ENCODE measurements at places on chromosomes 1 and 21.
A peak's percentile ranks its signal among the peaks of the same experiment; 100 is the strongest.

GRCh38 chr21:19508844-19509243, 1105.3 kb upstream of the TMPRSS15 start:
- no peak for DNase-seq

DNA sequence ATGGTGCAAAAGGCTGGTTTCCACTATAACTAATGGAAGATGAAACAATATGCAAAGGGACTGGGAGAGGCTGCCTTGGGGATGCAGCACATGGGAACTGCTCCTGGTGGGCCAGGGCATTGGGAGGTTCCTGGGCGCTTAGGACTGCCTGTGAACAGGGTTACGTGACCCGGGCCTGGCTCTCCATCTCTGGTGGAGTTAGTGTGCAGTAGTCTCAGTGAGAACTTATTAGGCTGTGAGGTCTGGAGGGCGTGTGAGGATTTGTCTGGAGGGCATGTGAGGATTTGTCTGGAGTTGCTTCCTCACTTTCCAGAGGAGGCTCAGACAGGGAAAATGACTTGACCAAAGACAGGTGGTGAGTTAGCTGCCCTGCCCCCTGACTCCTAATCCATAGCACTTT, 1.5 kb upstream of the ETV3L start:
- DNase-seq: no peak

GRCh38 chr1:41536361-41536802, 51.9 kb upstream of the EDN2 start:
- no peak for DNase-seq

GRCh38 chr21:36064085-36064460, 3.7 kb upstream of the SETD4 start:
- DNase-seq: no peak

GRCh38 chr1:25204797-25205480, 27.4 kb downstream of the SYF2 start:
- DNase-seq: peak; percentile 60

- DNase-seq: no peak
These were observed 176.6 kb upstream of the ADAMTS5 start for GRCh38 chr21:27143476-27143875.

GRCh38 chr1:9320520-9321479, 28.1 kb downstream of the SPSB1 start:
- no peak for DNase-seq

- DNase-seq: no peak
These were observed 37.6 kb upstream of the ZNF124 start for GRCh38 chr1:247209396-247209795.

DNA sequence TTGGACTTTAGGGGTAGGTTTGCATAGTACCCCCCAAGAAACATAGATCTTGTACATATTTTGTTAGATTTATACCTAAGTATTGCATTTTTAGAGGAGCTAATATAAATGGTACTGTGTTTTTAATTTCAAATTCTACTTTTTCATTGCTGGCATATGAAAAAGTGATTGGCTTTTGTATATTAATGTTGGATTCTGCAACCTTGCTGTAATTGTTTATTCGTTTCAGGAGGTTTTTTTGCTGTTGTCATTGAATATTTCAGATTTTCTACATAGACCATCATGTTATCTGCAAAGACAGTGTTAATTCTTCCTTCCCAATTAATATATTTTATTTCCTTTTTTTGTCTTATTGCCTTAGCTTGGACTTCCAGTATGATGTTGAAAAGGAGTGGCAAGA, 23.0 kb upstream of the EDARADD start:
- no peak for DNase-seq

DNA sequence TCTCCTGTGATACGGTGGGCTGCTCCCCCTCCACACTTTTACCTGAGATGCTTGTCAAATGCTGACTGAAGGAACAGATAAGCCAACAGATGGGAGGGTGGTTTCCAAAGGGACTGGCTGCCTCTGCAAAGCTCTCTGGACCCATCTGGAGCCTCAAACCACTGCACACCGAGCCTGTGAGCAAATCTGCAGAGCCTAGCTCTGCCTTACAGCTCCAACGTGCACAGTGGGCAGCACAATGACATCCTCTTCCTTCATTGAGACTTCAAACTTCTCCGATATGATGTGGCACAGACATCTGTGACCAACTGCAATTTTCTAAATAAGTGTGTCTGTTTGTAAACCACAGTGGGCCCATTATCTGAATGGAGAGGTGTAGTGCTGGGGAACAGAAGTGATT, 26.2 kb upstream of the KNCN start:
- no peak for DNase-seq

GRCh38 chr1:65525266-65526048, 105.0 kb downstream of the LEPR start:
- DNase-seq: no peak

DNA sequence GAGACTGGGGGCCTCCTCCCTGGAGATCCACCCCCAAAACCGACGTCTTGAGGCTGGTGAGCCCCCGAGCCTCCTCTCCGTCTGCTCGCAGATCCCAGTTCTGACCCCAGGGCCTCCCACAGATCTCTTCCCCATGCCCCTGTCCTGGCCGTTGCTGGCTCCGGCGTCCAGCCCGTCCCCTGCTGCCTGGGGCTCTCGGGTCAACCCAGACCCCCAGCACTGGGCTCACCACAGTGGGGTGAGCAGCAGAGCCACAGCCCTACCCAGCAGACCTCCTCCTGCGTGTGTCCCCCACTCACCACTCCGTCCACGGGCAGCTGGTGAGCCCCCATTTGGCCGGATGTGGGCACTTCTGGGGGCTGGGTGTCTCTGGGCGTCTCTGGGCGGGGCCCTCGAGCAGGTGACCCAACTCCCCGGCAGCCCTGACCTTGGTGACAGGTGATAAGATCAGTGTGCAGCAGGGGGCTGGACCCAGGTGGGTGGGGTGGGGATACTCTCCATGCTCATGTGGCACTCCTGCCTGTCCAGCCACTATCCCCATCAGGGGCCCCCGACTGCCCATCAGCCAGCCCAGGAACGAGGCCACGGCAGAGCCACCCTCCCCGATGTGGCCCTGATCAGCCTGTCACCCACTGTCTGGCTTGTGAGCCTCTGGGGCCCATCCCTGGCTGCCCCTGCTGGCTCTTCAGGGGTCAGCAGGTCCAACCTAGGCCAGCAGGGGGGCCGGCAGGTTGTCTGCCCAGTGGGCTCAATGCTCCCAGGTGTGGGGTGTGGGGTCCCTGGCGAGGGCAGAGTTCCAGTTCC, 709 bp downstream of the TNFRSF14 start:
- peak; percentile 81 for DNase-seq

GRCh38 chr1:213979751-213980586, 7.8 kb upstream of the PROX1 start:
- DNase-seq: no peak

- no peak for DNase-seq
These were observed 53.1 kb downstream of the PUM1 start for GRCh38 chr1:31012210-31012924.

GRCh38 chr21:31198575-31198974, 145.5 kb downstream of the TIAM1 start:
- DNase-seq: no peak

GRCh38 chr1:212477014-212477679, 44.4 kb downstream of the NENF start:
- peak; percentile 87 for DNase-seq

DNA sequence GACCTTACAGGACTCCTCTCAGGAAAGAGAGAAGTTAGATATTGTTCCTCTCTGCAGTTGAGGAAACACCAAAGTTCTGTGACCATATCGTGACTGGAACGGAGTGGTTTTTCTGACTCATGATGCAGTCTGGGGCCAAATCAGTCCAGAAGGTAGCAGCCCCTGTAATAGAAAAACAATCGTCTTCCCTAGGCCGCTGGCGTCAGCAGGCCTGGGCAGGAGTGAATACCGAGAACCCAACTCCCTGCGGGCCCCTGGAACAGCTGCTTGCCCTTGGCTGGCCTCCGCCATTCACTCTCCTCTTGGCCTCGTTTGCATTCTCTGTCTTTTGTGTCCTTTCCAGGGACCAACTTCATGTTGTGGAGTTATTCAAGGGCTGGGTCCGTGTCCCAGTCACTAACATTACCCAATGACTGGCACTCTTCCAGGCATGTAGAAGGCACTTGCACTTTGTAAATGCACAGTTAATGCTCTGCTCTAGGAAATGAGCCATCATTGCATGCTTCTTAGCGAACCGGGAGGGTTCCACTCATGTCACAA, 10.9 kb upstream of the CD101 start:
- no peak for DNase-seq

- DNase-seq: no peak
These were observed 1.8 kb upstream of the VSIG8 start for GRCh38 chr1:159864262-159864661.

- no peak for DNase-seq
These were observed 2.0 kb downstream of the SRSF4 start for GRCh38 chr1:29179641-29180184.

DNA sequence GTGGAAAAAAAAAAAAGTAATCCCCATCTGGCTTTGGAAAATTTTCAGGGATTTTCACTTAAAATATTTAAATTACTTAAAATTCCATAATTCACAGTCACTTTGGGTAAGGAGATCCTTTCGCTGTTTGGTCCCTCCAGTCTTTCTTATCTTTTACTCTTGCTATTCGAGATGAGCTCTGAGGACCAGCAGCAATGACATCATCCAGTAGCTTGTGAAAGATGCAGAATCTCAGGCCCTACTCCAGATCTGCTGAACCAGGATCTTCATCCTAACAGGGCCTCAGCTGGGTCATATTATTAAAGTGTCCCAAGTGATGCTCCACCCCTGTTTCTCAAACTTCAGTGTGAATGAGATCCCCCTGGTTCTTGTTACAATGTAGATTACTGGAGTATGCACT, 46.9 kb upstream of the PLXNA2 start:
- no peak for DNase-seq

DNA sequence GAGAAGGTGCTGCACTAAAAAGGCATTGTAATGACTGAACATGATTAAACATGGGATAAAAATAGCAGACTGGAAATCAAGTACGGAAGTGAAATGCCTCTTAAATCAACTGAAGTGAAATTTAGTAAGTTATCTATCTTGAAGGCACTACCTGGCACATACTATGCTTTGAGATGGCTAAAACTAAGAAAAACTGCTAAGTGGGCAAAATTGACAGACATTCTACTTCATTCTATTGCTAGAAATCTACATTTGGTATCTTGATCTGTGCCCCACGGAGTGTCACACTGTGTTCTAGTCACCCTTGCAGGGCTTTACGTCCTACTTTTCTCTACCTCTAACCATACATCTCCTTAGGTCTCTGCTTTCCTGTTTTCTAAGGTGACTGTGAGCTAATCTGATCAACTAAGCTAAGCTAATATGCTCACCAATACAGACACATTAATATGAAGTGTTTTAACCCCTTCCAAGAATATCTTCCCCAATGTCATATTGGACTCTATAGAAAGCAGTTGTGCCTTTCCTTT, 4.1 kb downstream of the PDC start:
- DNase-seq: no peak

GRCh38 chr1:56910441-56910985, 55.3 kb downstream of the C8B start:
- no peak for DNase-seq

DNA sequence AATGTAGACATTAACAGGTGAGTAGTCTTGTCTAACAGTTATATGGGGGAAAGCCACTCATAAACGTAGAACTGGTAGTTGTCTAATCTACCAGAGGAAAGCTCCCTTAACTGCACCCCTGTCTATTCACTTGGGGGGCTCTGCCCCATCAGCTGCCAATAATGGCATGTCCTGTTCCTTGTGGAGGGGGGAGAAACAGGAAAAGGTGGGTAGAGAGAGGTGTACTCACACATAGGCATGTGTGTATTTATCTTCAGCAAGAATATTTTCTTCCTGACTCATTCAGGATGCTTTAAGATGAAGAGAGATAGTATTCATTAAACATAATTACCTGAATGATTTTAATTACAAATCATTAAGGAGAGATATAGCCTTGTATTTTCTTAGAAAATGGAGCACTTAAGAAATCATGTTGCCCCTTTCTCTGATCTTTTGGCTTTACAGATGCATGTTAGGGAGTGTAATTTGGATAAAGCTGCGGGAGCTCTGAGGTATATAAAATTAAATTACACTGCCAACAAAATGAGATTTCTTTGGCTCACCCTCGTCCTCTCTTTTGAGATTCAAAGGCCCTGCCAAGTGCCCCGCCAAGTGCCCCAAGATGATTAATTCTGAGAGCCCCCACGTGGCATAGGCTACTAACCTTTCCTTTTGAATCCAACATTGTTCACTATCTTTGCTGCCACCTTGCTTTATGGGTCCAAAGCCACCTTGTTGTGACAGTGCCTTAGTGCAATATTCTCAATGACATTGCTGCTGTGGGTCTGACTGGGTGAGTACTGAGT, 286.3 kb upstream of the LYPLAL1 start:
- DNase-seq: no peak

DNA sequence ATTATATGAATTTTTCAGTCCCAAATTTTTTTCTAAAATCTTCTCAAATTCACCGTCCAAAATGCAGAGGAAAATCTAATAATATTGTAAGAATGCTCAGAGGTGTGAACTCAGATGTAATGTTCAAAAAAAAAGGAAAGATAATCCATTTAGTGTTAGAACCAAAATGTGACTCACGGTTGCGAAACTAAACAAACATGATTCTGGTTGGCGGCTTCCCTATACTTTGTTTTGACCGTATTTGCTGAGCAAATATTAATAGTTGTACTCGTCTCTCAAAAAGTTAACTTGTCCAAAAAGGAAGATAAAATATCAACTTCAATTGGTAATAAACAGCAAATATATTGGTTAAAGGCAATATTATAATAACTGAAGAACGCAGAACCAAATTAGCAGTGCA, 34.4 kb downstream of the ZSWIM5 start:
- no peak for DNase-seq

GRCh38 chr1:46425726-46426125, 31.6 kb downstream of the FAAH start:
- DNase-seq: no peak

DNA sequence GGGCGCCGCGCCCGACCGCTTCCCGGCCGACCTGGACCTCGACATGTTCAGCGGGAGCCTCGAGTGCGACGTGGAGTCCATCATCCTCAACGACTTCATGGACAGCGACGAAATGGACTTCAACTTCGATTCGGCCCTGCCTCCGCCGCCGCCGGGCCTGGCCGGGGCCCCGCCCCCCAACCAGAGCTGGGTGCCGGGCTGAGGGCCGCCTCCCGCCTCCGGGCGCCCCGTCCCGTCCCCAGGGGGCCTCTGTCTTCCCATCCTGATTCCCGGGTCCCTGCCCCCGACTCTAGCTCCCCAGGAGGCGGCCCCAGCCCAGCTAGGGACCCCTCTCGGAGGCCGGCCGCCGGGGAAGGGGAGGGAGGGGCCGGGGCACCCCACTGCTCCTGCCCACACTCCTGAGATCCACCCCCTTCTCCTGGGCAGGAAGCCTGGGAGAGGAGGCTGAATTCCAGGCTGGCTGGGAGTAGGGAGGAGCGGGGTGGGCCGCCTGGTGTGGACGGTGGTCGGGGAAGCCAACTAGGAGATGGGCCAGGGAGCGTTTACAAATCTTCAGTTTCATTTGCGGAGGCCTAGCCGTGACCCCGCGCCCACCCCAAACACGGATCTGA, 21.4 kb downstream of the FOXO6 start:
- DNase-seq: no peak

All from activated CD8-positive, alpha-beta memory T cell treated with anti-CD3 and anti-CD28 coated beads for 24 hours (primary cell).